HT1080 (cell line): ENCODE measurements at places on chromosomes 2 and 18. TPM values are rescaled to one million over a fixed set of nuclear protein-coding genes. Genes with fewer than 3 reads are reported as not detected.
A peak's percentile ranks its signal among the peaks of the same experiment; 100 is the strongest.

SFTPB gene
- not detected in 2 replicates for total RNA-seq

DNA sequence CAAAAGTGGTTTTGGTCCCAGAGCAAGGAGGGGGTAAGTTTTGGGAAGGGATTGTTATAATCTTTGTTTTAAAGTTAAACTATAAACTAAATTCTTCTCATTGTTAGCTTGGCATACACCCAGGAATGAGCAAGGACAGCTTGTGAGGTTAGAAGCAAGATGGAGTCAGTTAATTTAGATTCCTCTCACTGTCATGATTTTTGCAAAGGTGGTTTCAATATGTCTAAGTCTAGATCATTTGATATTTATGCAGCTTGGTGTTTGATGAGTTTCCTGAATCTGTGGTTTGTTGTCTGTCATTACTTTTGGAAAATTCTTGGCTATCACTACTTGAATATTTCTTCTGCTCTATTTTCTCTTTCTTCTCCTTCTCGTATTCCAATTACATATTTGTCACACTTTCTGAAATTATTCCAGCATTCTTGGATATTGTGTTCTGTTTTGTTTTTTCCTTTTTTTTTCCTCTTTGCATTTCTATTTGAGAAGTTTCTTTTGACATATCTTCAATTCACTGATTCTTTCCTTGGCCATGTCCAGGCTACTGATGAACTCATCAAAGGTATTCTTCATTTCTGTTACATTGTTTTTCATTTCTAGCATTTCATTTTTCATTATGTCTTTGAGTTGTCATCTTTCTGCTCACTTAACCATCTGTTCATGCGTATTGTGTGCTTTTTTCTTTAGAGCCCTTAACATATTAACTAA, 5.1 kb downstream of the SP140 start:
- DNase-seq = no peak

GRCh38 chr18:75309564-75309963, 99.0 kb downstream of the TSHZ1 start:
- peak; percentile 15 for DNase-seq

GRCh38 chr2:201628545-201628944, 14.8 kb downstream of the TMEM237 start:
- DNase-seq = no peak

DNA sequence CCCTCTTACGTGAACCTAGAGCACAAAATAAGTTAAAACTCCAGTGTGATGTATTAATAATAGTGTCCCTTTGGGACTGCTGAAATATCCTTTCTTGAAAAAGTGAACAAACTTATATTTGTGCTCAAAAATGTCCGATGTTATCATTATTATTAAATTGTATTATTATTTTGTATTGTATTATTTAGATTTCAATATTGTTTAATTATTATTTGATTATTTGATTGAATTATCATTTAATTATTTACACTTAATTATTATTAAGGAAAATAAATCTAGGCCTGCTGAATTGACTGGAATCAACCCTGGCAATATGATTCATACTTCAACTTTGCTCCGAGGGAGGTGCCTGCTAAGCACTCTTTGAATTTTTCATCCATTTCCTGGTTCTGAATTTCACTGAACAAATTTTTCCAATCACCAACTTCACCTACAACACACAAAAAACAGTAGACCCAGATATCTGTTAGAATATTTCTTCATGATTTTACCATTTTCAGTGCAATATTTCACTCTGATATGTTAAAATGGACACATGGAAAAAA, 10.9 kb upstream of the EIF2AK2 start:
- DNase-seq = no peak
